Right hindlimb (tissue), 1 donor: ENCODE measurements at places on chromosomes 7 and 10.

GRCh38 chr7:43636093-43636492 is 53.2 kb downstream of the STK17A start:
- no peak for DNase-seq

DNA sequence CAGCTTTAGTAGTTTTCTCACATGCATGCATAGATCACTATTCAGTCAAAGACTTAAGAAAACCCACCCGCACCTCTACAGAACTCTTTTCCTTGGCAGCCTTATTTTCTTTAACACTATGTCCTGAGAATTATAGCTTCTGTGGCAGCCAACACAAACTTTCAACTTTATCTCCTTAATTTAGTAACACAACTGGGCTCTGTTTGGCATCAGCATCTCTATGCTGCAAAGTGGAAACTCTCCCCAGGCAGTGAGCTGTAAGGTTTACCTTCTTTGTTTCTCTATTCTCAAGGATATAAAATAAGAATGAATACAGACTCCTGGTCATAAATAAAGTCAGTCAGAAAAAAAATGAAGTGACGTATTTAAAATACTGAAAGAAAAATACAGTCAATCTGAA is 115.2 kb upstream of the PPP1R9A start:
- no peak for DNase-seq

DNA sequence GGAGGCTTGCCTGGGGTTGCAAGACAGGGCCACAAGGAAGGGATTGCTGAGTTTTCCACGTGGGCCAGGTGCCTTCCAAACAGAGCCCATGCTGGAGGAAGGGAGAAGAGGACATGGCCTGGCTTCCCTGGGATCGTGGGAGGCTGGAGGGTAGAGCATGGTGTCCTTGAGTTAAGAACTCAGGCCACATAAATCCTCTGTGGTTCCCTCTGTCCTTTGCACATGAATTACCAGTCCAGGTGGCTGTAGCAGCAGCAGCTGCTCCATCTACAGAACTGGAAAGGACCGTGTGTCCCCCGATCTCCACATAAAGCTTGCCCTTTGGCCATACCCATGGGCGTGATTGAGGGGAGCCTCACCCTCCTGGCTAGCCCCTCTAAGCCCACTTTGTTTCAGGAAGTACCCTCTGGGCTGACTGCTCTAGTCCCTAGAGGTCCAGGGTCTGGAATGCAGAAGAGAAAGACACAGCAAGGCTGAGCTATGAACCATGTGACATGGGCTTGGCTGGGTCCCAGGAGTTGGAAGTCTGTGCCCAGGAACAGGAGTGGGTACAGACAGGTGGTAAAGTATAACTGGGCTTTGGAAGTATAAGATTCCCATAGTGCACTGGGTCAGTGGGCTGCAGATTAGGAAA is 84.9 kb downstream of the C10orf105 start:
- no peak for DNase-seq

DNA sequence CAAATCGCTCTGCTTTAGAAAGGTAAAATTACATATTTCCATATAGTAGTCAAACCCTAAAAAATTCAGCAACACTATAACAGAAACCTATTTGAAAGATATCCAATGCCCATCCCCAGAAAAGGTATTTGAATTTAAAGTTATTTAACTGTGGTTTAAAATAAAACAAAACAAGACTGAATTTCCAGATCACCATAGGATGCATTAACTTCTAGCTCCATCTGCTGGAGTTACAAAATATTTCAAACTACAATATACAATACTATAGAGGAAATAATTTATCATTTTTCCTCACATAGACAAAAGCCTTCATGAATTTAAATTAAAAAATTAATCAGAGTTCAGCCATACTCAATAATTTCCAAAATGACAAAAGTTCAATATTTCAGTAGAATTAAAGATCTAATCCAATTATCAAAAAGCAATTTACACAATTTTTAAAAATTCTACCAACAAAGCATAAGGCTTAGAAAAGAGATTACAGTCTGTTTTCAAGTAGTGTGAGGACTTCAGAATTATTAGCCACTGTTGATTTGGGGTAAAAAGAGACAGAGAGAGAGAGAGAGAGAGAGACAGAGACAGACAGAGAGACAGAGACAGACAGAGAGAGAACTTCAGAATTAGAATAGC is 75.9 kb downstream of the LMBR1 start:
- DNase-seq = no peak

DNA sequence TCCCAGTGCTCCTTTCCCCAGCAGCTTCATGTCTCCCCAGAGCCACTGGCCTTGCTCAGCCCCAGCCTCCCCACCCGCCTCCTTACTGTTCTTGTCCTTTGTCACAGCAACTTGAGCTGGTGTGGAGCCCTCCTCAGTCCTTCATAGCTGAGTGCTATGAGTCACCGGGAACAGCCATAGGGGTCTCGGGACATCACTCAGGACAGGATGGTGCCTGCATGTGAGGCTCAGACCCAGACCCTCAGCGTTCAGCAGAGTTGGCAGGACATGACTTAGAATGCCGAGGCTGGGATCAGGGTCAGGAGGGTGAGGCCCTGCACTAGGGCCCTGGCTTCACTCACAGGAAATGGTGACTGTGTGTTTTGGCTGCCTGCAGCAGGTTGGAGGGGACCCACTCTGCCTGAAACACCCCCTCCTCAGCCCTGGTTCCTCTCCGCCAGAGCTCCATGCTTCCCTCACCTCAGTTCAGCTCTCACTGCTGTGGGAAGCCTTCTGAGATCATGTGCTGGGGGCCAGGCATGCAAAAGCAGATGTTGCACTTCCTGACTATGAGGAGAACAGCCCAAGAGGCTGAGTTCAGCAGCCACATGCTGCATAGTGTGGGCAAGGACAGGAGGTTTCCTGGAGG is 40.7 kb upstream of the GJD4 start:
- no peak for DNase-seq

- DNase-seq = no peak
These were observed 283.2 kb upstream of the CELF2 start for GRCh38 chr10:10734356-10735064.

GRCh38 chr10:100653238-100653956 is 92.0 kb upstream of the PAX2 start:
- no peak for DNase-seq

DNA sequence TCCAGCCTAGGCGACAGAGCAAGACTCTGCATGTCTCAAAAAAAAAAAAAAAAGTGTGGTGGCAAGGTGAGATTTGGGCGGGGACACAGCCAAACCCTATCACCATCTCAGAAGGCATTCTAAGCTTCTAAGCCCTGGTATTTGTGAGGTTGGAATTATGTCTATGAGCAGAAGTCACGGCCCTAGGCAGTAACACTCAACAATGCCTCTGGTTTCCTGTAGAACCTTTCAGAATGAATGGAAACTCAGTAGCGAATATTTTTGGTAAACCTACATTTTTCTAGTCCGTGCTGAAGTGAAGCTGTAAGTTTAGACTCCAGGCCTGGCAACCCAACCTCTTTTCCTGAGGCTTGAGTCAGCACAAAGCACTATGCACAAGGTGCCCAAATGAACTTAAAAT is 88.3 kb downstream of the FAM107B start:
- no peak for DNase-seq

DNA sequence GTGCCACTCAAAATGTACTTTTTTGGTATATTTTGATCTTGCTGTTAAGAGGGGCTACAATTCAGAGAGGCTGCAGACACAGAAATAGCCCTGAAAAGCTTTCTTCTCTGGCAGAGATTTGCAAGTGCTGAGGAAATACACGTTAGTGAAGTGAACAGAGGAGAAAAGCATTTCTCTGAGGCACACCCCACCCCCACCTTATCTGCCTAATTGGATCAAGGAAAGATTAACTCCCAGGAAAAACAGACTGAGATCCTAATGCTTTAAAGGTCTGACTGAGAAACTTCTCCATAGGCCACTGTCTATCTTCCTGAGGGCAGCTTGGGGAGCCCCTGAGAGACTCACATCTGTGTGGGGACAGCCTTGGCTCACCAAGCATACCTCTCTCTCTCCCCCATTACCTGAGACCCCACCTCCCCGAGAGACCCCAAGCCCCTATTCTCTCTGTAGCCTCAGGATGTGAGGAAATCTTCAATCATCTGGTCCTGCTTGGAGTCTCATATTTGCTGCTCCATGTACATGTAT is 14.8 kb upstream of the AKR1C3 start:
- DNase-seq = no peak

DNA sequence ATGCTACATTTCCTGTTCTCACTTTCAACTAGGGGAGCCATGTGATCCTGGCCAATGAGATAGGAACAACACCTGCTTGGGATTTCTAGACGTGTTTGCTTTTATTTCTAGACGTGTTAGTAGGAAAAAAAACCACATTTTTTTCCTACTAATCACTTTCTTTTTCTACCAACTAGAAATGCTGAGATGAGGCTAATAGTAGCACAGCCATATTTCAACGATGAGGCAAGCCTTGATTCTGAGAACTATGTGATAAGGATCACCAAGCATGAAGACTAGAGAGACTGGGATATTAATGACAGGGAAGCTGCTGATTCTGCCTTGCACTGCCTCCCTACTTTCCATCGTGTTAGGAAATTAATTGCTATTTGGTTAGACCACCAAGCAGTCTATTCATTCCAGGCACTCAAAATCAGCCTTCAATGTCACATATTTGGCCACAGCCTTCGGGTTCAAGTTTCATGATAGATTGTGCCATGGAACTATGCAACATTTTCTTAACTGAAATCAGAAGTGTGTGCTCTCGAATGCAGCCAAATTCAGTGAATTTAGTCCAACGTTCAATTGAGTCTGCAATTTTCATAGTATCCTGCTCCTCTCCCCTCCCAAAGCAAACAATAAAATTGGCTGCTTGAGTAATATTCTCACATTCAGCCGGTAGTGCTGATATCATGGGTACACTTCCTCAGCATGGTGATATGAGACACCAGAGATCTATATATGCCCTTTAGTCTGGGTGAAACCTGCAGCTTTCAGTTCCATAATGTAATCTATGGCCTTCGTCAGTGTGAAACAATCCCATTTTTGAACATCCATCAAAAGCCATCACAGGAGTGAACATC is 98.1 kb downstream of the GPR37 start:
- no peak for DNase-seq

DNA sequence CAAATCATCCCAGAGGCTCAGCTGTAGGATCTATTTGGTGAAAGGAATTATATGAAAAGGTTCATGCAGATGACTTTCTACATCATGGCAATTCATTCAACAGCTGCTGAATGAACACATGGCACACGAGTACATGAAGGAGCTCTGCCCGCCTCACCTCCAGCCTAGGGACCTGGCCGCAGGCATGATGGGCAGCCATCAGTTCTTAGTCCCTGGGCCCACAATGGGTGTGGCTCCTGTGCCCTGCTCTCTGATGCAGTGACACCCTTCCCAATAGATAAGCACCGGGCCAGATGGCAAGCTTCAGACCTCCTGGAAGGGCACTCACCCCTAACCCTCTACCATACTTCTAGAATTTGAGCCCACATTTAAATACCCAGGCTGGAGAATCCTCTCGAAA is 3.5 kb downstream of the CHST15 start:
- DNase-seq = no peak

DNA sequence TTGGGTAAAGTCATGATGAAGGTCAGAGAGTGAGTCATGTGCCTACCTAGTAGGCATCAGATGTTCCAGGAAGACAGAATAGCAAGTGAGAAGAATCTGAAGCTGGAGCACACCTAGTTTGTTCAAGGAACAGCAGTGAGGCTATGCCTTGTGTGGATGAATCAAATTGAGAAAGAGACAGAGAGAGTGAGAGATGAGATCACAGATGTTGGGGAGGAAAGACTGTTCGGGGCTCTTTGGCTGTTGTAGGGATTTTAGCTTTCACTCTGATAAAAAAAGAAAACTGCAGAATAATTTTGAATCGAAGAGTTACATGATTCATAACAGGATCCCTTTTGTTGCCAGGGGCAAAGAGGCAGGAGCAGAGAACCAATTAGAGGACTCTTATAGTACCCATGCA is 6.3 kb downstream of the LIPF start:
- no peak for DNase-seq

DNA sequence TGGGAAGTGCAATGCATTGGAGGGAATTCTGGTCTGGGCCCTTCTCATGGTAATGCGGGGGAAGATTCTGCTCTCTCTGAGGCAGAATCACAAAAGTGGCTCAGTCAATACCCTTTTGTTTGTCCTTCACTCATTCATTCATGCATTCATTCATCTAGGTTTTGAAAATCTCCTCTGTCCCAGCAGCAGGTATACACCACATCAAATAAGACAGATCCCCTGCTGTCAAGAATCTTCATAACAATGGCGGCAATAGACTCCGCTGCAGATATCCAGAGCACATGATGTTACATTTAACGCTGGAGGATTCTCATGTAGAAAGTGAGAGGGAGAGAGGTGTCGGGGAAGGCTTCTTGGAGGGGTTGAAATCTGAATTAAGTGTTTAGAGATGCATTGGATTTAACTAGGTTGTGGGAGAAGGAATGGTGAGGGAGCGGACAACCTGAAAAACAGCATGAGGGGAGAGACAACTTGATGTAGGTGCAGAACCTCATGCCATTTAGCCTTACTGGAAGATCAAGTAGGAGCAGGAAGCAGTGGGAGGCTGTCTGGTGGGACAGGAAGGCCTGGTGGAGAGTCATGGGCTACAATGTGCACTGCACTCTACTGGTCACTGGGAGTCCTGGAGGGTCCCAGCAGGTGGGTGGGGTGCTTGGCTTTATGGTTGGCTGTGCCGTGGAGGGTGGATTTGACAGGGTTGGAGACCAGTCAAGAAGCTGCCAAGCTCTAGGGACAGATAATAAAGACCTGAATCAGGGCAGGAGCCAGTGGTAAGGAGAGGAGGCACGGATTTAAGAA is 5.2 kb upstream of the FAM180A start:
- no peak for DNase-seq

GRCh38 chr10:125079091-125079600 is 81.2 kb downstream of the CTBP2 start:
- peak; percentile 17 for DNase-seq

- no peak for DNase-seq
These were observed 54.1 kb downstream of the JAZF1 start for GRCh38 chr7:28126410-28127041.

- DNase-seq = no peak
These were observed 220.1 kb downstream of the TNS3 start for GRCh38 chr7:47361746-47362215.

- DNase-seq = no peak
These were observed 347.2 kb upstream of the KCND2 start for GRCh38 chr7:119925581-119926289.

- no peak for DNase-seq
These were observed 164.6 kb downstream of the ANKRD30A start for GRCh38 chr10:37289833-37290464.

GRCh38 chr7:154864523-154864891 is 138.4 kb downstream of the PAXIP1 start:
- no peak for DNase-seq

DNA sequence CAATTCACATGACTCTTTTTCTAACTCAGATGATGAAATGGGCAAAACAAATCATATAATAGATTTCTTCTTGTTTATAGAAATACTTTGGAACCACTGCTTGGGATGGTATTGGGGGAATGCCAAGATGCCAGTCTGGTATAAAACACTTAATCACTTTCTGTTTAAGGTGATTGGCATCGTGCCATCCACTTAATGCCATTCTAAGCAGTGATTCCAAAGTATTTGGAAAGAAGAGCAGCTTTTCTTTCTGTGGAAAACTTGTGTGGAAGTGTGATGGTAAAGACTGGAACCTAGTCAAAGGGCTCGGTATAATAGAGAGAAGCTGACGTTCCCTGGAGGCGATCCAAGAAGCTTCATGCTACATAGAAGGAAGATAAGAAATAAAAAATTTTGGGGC is 120.6 kb downstream of the TMEM26 start:
- DNase-seq = no peak

GRCh38 chr7:124516911-124517310 is 248.7 kb downstream of the GPR37 start:
- DNase-seq = no peak
